Dermis microvascular lymphatic vessel endothelial cell (primary cell): ENCODE measurements at places on chromosomes 11 and 22.

- DNase-seq, result no peak
Measured at GRCh38 chr22:38477585-38477984, 9.7 kb downstream of the KDELR3 start.

- DNase-seq, result no peak
Measured at GRCh38 chr22:49540913-49541692, 286.6 kb downstream of the BRD1 start.

- DNase-seq, result no peak
Measured at GRCh38 chr11:393219-394033, 583 bp upstream of the PKP3 start.

- DNase-seq, result no peak
Measured at GRCh38 chr11:110479108-110480101, 49.7 kb downstream of the FDX1 start.

DNA sequence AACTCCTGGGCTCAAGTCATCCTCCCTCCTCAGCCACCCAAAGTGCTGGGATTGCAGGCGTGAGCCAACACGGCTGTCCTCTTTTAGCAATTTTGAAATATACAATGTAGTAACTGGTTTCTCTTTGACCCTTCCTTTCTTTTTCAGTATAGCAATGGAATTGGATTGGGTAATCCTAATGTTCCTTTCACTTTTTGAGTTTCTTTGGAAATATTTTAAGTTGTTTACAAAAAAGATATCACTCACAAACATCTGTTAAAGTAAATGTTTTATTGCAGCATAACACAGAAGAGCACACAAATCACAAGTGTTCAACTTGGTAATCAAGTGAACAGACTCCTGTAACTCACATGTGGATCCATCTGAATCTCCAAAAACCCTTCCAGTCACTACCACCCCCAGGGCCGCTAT, 44.6 kb upstream of the EP300 start:
- DNase-seq, result no peak

- DNase-seq, result no peak
Measured at GRCh38 chr11:107203656-107204055, 185.4 kb upstream of the GUCY1A2 start.

GRCh38 chr22:38205261-38206128, 3.7 kb downstream of the MAFF start:
- peak; percentile 49 for DNase-seq

DNA sequence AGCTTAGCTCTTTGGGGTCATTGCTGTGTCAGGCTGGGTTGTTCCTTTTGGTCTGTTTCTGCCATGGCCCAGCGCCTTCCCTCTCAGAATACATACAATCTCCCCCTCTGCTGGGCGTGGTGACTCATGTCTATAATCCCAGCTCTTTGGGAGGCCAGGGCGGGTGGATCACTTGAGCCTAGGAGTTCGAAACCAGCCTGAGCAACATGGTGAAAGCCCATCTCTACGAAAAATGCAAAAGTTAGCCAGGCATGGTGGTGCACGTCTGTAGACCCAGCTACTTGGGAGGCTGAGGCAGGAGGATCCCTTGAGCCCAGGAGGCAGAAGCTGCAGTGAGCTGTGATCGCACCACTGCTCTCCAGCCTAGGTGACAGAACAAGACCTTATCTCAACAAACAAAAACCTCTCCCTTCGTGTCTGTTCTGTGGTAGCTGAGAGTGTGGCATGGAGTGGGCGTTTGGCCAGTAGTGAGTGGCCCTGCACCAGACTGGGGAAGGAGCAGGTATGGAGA, 46.7 kb upstream of the RAB1B start:
- no peak for DNase-seq

- DNase-seq, result no peak
Measured at GRCh38 chr11:9017773-9018172, 14.0 kb upstream of the NRIP3 start.

GRCh38 chr22:47564651-47565434, 802.4 kb downstream of the TBC1D22A start:
- no peak for DNase-seq

DNA sequence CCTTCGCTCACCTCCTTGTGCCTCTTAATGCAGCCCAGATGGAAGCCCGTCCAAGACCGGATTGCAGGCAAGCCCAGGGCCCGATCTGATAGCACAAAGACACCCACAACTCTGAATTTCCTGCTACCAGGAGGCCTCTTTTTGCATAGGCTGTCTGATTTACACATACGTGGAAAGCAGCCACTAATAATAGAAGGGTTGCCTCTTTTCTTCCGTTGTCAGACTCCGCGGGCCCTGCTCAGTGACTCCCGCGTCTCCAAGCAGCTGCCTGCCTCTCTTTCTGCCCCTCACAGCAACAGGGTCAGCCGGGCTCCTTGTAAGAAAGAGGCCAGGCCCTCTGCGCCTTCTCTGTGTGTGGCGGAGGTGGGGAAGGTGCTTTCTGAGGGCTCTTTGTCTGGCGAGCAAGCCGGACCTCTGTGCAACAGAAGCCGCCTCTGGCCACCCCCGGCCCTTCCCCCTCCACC, 26.7 kb downstream of the FLI1 start:
- no peak for DNase-seq

DNA sequence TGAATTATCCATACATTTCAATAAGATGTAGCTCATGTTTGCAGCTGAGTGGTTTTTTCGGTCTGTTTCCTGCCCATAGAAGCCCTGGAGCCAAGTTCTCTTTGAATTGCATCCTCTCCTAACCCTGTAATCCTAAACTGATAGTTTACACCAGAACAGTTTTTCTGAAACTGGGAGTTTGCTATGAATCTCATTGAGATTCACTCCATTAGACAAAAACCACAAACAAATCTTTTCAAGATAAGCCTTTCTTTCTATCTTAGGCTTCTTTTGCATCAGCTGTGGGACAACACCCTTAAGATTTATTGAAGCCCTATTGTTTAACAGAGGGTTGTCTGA, 324.8 kb downstream of the DYNC2H1 start:
- DNase-seq, result peak; percentile 62

GRCh38 chr11:131108760-131109159, 192.5 kb upstream of the SNX19 start:
- DNase-seq, result no peak

- DNase-seq, result peak; percentile 83
Measured at GRCh38 chr22:26553056-26553752, 36.7 kb downstream of the TPST2 start.

DNA sequence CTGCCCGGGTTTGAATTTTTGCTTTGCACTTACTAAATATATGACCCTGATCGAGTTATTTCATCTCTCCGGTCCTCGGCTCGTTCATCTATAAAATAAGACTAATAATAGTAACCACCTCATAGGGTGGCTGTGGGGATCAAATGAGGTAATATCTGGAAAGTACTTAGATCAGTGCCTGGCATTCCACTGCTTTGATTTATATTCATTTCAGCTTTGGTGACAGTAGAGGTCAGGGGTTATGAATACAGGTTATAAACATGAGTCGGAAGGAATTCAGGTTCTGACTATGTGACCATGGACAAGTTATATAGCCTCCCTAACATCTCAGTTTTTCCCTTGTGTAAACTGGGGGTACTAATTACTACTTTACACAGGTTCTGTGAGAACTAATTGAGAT, 2.9 kb upstream of the TEAD1 start:
- DNase-seq, result no peak

- no peak for DNase-seq
Measured at GRCh38 chr11:123754101-123754568, at the start of gene OR6X1. Gene OR6X1, minus strand, starts transcription at chr11:123754518. Its CDS starts 0 bp downstream, at chr11:123754518.

GRCh38 chr22:50035131-50035881, 22.7 kb upstream of the IL17REL start:
- DNase-seq, result no peak

GRCh38 chr11:94417386-94417987, 16.3 kb upstream of the GPR83 start:
- no peak for DNase-seq
